Stimulated activated CD8-positive, alpha-beta memory T cell treated with anti-CD3 and anti-CD28 coated beads, Interleukin-12 subunit alpha, Interleukin-12 subunit beta, amount 100 ng/mL, for 4 hours (primary cell): ENCODE measurements at places on chromosomes 1 and 21.

- no peak for DNase-seq
These were observed at the start of gene EXTL1 for GRCh38 chr1:26021647-26022403. Gene EXTL1 (plus strand): TSS chr1:26021775. CDS start chr1:26022647, 872 bp downstream.

GRCh38 chr1:180153032-180153431 is 1.6 kb upstream of the QSOX1 start:
- DNase-seq, result no peak

DNA sequence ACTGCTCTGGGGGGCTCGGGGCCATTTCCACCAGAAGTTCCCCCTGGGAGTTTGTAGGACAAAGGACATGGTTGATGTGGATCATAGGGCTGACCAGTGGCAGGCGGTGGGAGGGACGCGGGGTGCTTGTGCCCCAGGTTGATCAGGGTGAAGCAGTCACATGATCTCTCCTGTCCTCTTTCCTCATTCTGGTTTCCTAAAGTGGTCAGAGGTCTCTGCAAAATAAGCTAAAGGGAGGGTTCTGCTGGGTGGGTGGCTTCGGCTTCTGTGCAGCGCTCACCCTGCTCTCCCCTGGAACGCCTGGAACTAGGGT is 9.2 kb downstream of the PDXK start:
- no peak for DNase-seq

- no peak for DNase-seq
These were observed 68.6 kb downstream of the SYDE2 start for GRCh38 chr1:85132078-85132720.

- DNase-seq, result no peak
These were observed 123.7 kb upstream of the EDN2 start for GRCh38 chr1:41608211-41608610.

GRCh38 chr21:38333301-38334272 is 76.8 kb downstream of the KCNJ15 start:
- no peak for DNase-seq
